ENCODE measurements at places on chromosomes 1 and 21.

GRCh38 chr1:217527151-217527550, 103.7 kb downstream of the GPATCH2 start:
- DNase-seq: no peak

GRCh38 chr21:41584603-41585176, 76.7 kb upstream of the TMPRSS2 start:
- DNase-seq: no peak

DNA sequence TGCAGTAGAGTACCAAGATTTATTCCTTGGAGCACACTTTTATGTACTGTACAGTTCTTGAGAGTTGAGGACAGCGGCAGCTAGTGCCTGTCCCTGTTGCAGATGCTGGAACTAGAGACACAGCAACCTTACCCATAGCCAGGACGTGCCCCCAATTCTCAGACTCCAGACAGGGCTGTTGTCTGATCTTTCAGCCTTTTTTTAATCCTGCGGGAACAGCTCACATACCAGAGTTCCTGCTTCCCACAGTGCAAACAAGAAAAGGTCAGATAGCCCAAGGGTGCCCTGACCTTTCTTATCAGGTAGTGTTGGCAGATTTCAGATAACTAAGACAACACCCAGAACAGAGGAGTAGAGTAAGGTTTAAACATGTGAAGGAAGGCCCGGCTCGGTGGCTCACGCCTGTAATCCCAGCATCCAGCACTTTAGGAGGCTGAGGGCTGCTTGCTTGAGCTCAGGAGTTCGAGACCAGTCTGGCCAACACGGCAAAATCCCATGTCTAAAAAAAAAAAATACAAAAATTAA, 78.5 kb downstream of the DOP1B start:
- DNase-seq: no peak

DNA sequence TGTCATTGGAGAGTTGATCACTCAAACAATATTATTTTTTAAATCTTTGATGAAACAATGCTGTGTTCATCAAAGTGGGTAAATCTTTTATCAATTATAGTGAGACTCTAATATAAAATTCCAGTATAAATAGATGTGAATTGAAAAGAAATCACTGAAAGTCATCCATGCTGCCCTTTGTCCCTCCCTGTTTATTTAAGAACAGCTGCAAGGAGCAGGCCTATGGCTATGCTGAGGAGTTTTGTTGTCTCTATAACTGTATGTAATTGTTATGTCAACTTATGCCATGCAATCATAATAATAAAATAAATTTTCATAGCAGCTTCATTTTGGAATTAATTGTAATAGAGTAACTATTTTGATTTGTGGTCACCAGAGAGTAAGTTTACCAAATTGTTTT, 1272.4 kb upstream of the ADGRL4 start:
- no peak for DNase-seq

DNA sequence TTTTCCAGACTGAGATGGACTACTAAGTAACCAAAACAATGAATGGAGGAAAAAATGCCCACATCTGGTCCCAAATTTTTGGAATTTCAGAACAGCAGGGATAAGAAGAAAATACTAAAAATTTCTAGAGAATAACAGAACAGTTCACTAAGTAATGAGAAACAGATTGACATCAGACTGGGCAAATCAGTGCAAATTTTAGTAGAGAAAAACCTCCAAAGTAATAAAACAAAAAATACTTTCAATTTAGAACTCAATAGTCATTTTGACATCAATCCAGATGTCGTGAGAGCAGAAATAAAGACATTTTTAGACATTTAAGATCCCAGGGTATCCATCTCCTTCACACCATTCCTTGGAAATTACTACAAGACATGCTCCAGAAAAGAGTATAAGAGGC, 39.3 kb downstream of the CRP start:
- no peak for DNase-seq

DNA sequence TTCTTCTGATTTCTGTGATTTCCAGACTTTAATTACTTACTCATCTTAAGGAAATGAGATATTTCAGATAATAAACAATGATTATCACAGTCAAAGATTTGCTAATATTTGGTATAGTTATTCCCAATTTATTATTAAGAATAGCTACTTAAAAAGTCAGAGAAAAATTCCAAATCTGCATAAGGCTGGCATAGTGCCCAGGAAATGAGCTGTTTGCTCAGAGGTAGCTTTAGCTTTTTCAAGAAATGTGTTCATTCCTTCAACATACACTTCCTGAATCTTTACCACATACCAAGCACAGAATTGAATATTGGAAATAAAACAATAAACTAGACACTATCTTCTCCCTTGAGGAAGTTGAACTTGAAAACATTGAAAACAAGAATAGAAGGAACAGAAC, 44.3 kb upstream of the KCNK1 start:
- no peak for DNase-seq

- no peak for DNase-seq
These were observed 27.6 kb downstream of the RUNX3 start for GRCh38 chr1:24902471-24902891.

- DNase-seq: no peak
These were observed 1.7 kb upstream of the EPS8L3 start for GRCh38 chr1:109765483-109765815.

GRCh38 chr1:58045094-58045705, 501.3 kb downstream of the OMA1 start:
- DNase-seq: no peak

DNA sequence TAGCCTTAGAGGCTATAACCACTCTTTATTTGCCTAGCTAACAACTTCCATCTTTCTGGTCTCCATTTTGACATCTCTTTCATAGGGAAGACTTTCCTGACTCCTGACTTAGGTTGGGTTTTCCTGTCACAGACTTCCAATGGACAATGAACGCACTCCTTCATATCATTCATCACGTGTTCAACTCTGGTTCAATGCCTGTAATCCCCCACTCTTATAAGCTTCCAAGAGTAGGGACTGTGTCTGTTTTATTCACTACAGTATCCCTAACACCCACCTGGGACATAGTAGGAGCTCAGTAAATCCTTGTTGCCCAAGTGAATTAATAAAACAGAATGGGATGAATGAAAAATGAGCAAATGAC, 4.6 kb downstream of the SLAMF1 start:
- no peak for DNase-seq
